ENCODE measurements at places on chromosomes 12 and 14. TPM values are rescaled to one million over a fixed set of nuclear protein-coding genes. Genes with fewer than 3 reads are reported as not detected.

GRCh38 chr12:66934302-66935062 is 255.6 kb upstream of the GRIP1 start:
- H3K27ac ChIP-seq = no peak overlapping the region
- no peaks in the 10 kb centered on the region for H3K36me3 ChIP-seq
- no peaks in the 10 kb centered on the region for H3K4me1 ChIP-seq
- no peak for DNase-seq
- H3K4me3 ChIP-seq = no peak overlapping the region
- H3K27me3 ChIP-seq = no peaks in the 10 kb centered on the region

- no peaks in the 10 kb centered on the region for H3K27me3 ChIP-seq
- H3K4me3 ChIP-seq = no peak overlapping the region
- H3K27ac ChIP-seq = no peak overlapping the region
- no peaks in the 10 kb centered on the region for H3K4me1 ChIP-seq
- no peak for DNase-seq
Measured at GRCh38 chr12:67047634-67048033, 221.5 kb upstream of the CAND1 start.

DNA sequence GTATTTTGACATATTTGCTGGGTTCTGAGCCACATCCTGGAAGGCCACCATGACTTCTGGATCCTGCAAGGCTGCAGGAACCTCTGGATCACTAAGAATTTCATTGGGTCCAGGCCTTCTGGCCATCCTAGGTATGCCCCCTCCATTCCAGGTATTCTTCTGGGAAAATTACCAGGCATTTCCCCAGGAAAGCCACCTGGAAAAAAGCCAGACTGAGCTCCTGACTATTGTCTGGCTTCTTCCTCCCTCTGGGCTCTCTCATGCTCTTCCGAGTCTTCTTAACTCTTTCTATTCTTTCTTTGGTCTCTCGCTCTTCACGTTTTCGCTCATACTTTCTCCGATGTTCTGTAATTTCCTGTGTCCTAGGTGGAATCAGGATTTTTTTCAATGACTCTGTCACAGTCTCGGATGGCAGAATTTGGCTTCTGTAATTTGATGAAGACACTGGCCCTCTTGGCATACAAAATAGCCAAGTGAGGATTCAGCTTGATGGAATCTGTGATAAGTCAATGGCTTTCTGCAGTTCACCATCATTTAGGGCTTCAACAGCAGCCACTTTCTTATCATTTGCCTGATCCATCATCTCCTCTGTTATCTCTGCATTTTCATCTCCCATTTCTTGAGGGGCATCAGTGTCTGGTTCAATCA is 42.6 kb downstream of the ATP23 start:
- no peaks in the 10 kb centered on the region for H3K27me3 ChIP-seq
- H3K4me1 ChIP-seq = no peaks in the 10 kb centered on the region
- H3K36me3 ChIP-seq = no peaks in the 10 kb centered on the region
- H3K27ac ChIP-seq = no peak overlapping the region

UNC79 gene
- total RNA-seq = 0.18 TPM

DNA sequence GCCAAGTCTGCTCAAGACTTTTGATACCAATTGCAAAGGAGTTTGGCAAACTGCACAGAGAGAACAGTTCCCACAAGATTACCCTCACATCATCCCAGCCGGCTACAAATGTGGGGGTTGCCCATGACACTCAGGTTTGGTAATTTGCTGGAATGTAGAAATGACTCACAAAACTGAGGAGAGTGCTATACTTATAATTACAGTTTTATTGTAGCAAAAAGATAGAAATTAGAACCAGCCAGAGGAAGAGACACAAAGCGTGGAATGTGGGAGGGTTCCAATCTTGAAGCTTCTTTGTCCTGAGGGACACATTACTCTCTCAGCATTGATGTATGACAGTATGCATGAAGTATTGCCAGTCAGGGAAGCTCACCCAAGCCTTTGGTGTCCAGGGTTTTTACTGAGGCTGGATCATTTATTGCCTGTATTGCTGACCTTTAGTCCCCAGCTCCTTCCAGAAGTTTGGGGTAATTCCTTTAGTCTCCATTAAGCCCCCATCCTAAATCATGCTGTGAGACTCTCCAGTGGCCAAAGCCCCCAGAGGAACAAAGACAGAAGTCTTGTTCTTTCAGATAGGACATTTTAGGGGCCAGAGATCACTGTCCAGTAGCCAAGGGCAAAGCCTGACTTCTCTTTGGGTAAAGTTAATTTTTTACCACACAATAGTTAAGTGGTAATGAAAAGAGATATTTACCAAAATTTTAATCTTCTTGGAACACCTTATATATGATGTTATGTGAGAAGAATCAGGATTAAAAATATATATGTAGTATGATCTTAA is 9.9 kb downstream of the TBK1 start:
- H3K27ac ChIP-seq = no peak overlapping the region
- H3K4me3 ChIP-seq = no peak overlapping the region
- no peak for DNase-seq
- peaks cover 52% of the 10 kb centered on the region for H3K36me3 ChIP-seq
- H3K4me1 ChIP-seq = peaks cover 19% of the 10 kb centered on the region

- H3K36me3 ChIP-seq = no peaks in the 10 kb centered on the region
- no peak overlapping the region for H3K4me3 ChIP-seq
- no peak overlapping the region for H3K27ac ChIP-seq
- no peak for DNase-seq
- no peaks in the 10 kb centered on the region for H3K27me3 ChIP-seq
- peaks cover 54% of the 10 kb centered on the region for H3K4me1 ChIP-seq
Measured at GRCh38 chr14:68759017-68759560, 33.8 kb downstream of the ZFP36L1 start.

DNA sequence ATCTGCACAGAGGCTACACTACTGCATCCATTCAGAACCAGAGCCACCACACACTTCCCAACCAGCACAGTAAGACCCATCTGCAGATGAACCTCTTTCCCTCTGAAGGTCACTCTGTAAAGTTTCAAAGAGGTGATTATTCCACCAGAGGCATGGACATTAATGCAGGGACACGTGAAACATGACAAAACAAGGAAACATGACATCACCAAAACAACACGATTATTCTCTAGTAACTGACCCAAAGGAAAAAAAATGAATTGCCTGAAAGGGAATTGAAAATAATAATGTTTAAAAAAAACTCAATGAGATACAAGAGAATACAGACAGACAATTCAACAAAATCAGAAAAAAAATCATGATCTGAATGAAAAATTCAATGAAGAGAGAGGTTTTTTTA is 139.1 kb downstream of the RERGL start:
- H3K27me3 ChIP-seq = no peaks in the 10 kb centered on the region
- H3K36me3 ChIP-seq = no peaks in the 10 kb centered on the region
- H3K27ac ChIP-seq = no peak overlapping the region
- no peaks in the 10 kb centered on the region for H3K4me1 ChIP-seq
- DNase-seq = no peak

- peak overlapping the region; percentile 53 for H3K4me3 ChIP-seq
- peak overlapping the region; percentile 83 for H3K27ac ChIP-seq
- no peak for DNase-seq
- H3K4me1 ChIP-seq = peaks cover 19% of the 10 kb centered on the region
Measured at GRCh38 chr14:89040080-89040459, 215.6 kb downstream of the TTC8 start.

ASCL1 gene
- 0.15 TPM for total RNA-seq

- H3K27me3 ChIP-seq = no peaks in the 10 kb centered on the region
- DNase-seq = no peak
- H3K4me3 ChIP-seq = no peak overlapping the region
- H3K27ac ChIP-seq = no peak overlapping the region
Measured at GRCh38 chr12:68514807-68515411, 95.8 kb upstream of the RAP1B start.

GRCh38 chr12:108373111-108373510 is 34.0 kb upstream of the CMKLR1 start:
- H3K4me1 ChIP-seq = no peaks in the 10 kb centered on the region
- H3K4me3 ChIP-seq = no peak overlapping the region
- no peaks in the 10 kb centered on the region for H3K27me3 ChIP-seq
- H3K36me3 ChIP-seq = no peaks in the 10 kb centered on the region
- H3K27ac ChIP-seq = no peak overlapping the region
- DNase-seq = no peak

GRCh38 chr14:104137297-104138097 is 890 bp upstream of the KIF26A start:
- no peaks in the 10 kb centered on the region for H3K36me3 ChIP-seq
- peaks cover 29% of the 10 kb centered on the region for H3K4me1 ChIP-seq
- peak overlapping the region; percentile 18 for H3K27ac ChIP-seq
- H3K4me3 ChIP-seq = peak overlapping the region; percentile 62

ZC2HC1C gene
- total RNA-seq = 4.7 TPM

CHURC1 gene
- total RNA-seq = 72.6 TPM

GRCh38 chr12:89777733-89778379 is 69.2 kb upstream of the ATP2B1 start:
- H3K36me3 ChIP-seq = no peaks in the 10 kb centered on the region
- H3K27ac ChIP-seq = no peak overlapping the region
- no peaks in the 10 kb centered on the region for H3K27me3 ChIP-seq
- H3K4me3 ChIP-seq = no peak overlapping the region
- H3K4me1 ChIP-seq = no peaks in the 10 kb centered on the region

SCN8A gene
- 0.53 TPM for total RNA-seq

- DNase-seq = no peak
- no peaks in the 10 kb centered on the region for H3K27me3 ChIP-seq
- H3K4me1 ChIP-seq = no peaks in the 10 kb centered on the region
- H3K36me3 ChIP-seq = no peaks in the 10 kb centered on the region
- no peak overlapping the region for H3K4me3 ChIP-seq
Measured at GRCh38 chr14:38404616-38405015, 148.7 kb upstream of the CLEC14A start.

ART4 gene
- total RNA-seq = 3.7 TPM

GRCh38 chr12:95495433-95495832 is 21.5 kb downstream of the METAP2 start:
- no peak for DNase-seq
- H3K36me3 ChIP-seq = peaks cover 94% of the 10 kb centered on the region
- H3K27ac ChIP-seq = no peak overlapping the region
- no peaks in the 10 kb centered on the region for H3K4me1 ChIP-seq
- H3K4me3 ChIP-seq = no peak overlapping the region
- H3K27me3 ChIP-seq = no peaks in the 10 kb centered on the region

DNA sequence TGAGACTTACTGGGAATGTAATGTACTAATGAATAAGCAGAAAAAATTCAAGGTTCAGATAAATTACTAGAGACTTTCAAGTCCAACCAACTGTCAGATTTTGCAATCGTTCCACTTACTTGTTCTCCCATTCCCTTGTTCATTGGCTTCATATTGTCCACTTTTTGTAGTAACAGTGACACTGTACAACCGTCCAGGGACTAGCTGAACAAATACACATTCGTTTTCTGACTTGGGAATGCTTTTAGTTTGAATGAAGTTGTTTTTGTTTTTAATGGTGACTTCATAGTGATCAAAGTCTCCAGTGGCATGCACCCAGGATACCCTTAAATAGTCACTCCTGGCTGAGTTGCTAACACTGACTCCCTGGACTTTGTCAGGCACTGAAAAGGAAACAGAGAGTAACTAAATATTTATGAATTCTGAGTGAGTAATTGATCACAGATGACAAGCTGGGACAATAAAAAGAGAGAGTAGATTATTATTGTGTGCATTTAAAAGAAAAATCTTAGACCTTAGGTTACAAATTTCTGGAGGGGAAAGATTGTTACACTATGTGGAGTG is 65.4 kb downstream of the PTPRB start:
- H3K27me3 ChIP-seq = no peaks in the 10 kb centered on the region
- peaks cover 2% of the 10 kb centered on the region for H3K36me3 ChIP-seq
- H3K27ac ChIP-seq = no peak overlapping the region
- DNase-seq = no peak

DNA sequence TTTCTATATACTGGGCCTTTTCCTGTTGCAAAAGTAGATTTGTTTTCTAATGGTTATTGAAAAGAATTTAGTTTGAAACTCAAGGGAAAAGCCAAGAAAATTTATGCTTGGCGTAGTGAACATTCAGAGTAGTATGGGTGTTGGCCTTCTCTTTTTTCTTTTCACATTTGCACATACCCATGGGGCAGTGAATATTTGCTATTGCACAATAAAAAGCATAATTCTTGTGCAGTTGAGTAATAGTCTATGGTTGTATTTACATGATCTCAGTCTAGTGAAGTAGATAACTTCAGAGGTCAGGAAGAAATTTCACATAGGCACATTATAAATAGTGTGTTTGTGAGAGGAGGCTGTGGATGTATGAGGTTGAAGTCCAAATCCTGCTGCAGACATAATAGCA is 158.1 kb downstream of the FLRT2 start:
- H3K4me1 ChIP-seq = no peaks in the 10 kb centered on the region
- DNase-seq = no peak
